Right atrium auricular region (tissue), 2 donors: ENCODE measurements at places on chromosomes 6 and 20. TPM values are rescaled to one million over a fixed set of nuclear protein-coding genes. Genes with fewer than 3 reads are reported as not detected.

TP53TG5 gene
- not detected for total RNA-seq

DNA sequence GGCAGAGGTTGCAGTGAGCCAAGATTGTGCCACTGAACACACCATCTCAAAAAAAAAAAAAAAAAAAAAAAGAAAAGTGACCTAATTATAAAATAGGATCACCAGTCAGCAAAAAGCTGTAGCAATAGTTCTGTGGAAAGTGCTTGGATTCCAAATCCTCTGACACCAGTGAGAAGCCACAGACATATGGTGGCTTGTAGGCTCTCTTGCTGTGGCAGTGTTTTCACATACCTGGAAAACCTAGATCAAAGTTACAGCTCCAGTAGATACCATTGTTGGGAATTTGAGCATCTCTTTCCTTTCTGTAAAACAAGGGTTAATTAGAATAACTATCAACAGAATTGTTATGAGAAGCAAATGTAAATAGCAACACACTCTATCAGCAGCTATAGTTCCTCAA, 4.1 kb downstream of the CCDC170 start:
- no peak for DNase-seq

DNA sequence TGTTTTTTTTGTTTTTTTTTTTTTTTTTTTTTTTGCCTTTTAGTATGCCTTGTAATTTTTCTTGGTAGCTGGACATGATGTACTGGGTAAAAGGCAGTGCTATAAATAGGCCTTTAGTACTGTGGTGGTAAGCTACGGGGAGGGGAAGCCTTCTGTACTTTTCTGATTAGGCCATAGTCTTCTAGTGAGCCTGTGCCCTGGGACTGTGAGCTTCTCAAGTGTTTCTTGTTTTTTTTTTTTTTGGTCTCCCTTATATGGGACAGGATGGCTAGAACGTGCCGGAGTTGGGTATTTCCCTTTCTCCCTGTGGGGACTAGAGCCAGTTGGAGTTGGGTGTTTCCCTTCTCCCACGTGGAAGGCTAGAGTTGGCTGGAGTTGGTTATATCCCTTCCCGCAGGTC, 59.4 kb upstream of the PRELID3B start:
- DNase-seq: no peak

CCN2 gene
- total RNA-seq: 356 TPM

GRCh38 chr6:109318328-109318876, 63.9 kb downstream of the CD164 start:
- DNase-seq: no peak

GRCh38 chr20:14412065-14412681, 74.8 kb upstream of the FLRT3 start:
- DNase-seq: no peak

GPX5 gene
- total RNA-seq: not detected
